ENCODE measurements at places on chromosomes 12 and 14. TPM values are rescaled to one million over a fixed set of nuclear protein-coding genes. Genes with fewer than 3 reads are reported as not detected.

GRCh38 chr14:105148604-105149145, 19.9 kb downstream of the JAG2 start:
- H3K4me3 ChIP-seq = no peak overlapping the region
- DNase-seq = no peak

- no peaks in the 10 kb centered on the region for H3K27me3 ChIP-seq
- H3K27ac ChIP-seq = no peak overlapping the region
- H3K36me3 ChIP-seq = no peaks in the 10 kb centered on the region
- H3K4me1 ChIP-seq = no peaks in the 10 kb centered on the region
These were observed 470.8 kb downstream of the FSCB start for GRCh38 chr14:44036248-44036647.

GRCh38 chr14:50397390-50398188, 908 bp upstream of the CDKL1 start:
- peaks cover 10% of the 10 kb centered on the region for H3K4me1 ChIP-seq
- peaks cover 2% of the 10 kb centered on the region for H3K36me3 ChIP-seq
- no peak overlapping the region for H3K27ac ChIP-seq
- DNase-seq = no peak
- peaks cover 5% of the 10 kb centered on the region for H3K27me3 ChIP-seq

- no peak overlapping the region for H3K27ac ChIP-seq
- DNase-seq = no peak
- H3K4me1 ChIP-seq = no peaks in the 10 kb centered on the region
- no peaks in the 10 kb centered on the region for H3K27me3 ChIP-seq
- peaks cover 45% of the 10 kb centered on the region for H3K36me3 ChIP-seq
These were observed 293.0 kb downstream of the SSPN start for GRCh38 chr12:26488351-26488750.

DNA sequence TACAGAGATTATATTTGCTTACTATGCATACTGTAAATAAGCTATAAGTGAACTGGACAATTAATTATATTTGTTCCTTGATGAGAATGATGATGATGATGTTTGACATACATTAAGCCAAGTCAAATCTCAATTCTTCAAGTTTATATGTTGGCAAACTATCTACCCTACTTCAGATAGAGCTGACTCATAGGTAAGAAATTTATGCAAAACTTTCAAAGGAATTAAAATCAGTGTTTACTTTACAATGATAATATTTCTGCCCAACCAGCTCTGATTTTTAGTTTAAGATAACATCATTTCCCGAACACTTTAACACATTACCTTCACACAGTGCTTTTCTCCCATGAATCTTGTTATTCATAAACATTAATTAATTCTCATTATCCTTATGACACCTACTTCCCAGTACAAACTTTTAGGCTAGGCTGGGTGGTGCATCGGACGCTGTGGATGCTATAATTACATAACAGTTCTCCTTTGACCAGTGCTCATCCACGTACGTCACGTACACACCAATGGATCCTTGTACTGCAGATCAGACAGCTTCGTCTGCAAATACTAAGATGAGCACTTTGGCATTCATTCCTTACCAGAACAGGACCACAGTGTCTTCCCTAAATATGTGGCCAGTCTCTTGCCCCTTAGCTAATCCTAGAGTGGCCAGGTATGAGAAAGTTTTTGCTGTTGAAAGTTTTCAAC, 18.3 kb downstream of the BMP4 start:
- no peaks in the 10 kb centered on the region for H3K36me3 ChIP-seq
- H3K27ac ChIP-seq = no peak overlapping the region
- no peak for DNase-seq
- no peaks in the 10 kb centered on the region for H3K4me1 ChIP-seq

DNA sequence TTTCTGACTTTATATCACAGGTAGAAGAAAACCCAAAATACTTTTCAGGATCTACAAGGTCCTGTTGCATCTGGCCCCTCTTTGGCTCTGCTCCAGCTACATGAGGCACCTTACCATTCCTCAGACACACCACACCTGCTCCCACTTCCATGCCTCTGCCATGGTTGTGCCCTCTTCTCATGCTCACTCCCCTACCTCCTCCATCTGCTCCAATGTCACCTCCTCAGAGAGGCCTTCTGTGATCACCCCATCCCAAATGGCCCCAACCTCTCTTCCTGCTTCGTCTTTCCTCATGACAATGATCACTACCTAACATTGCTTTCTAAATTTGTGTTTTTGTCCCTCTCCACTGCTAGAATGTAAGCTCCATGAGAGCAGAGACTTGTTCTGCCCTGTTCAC, 174.3 kb downstream of the ANO2 start:
- H3K27me3 ChIP-seq = peaks cover 15% of the 10 kb centered on the region
- no peaks in the 10 kb centered on the region for H3K36me3 ChIP-seq
- no peak overlapping the region for H3K27ac ChIP-seq

The MDM2 gene
- 153 TPM for total RNA-seq

All from activated CD8-positive, alpha-beta T cell treated with anti-CD3 and anti-CD28 coated beads for 36 hours (primary cell).